ENCODE measurements at places on chromosomes 13 and 19.

DNA sequence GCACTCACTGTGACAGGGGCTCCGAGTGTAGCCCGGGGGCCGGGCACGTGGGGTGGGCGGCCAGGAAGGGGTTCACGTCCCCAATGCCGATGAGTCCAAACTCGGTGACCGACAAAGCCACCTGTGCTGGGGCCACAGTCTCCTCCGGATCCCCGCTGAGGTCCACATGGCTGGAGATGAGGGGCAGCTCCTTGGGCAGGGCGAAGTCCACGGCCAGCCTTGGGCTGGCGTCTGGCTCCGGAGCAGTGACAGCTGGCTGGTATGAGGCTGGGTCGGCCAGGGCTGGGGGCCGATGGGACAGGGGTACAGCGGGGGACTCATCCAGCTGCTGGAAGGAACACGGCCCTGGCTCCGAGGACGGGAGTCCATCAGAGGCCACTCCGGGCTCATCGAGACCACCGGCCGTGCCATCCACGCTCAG, 15.9 kb upstream of the PLPP2 start:
- H3K27ac ChIP-seq: no peak overlapping the region
- no peaks in the 10 kb centered on the region for H3K27me3 ChIP-seq
- no peak for DNase-seq
- H3K4me3 ChIP-seq: no peak overlapping the region
- no peaks in the 10 kb centered on the region for H3K4me1 ChIP-seq
- H3K36me3 ChIP-seq: peaks cover 15% of the 10 kb centered on the region

- peak; percentile 82 for DNase-seq
- peak overlapping the region; percentile 99 for H3K4me3 ChIP-seq
- peak overlapping the region; percentile 99 for H3K27ac ChIP-seq
- peaks cover 42% of the 10 kb centered on the region for H3K36me3 ChIP-seq
Observed at GRCh38 chr19:12293777-12294248, 870 bp downstream of the ZNF44 start.

DNA sequence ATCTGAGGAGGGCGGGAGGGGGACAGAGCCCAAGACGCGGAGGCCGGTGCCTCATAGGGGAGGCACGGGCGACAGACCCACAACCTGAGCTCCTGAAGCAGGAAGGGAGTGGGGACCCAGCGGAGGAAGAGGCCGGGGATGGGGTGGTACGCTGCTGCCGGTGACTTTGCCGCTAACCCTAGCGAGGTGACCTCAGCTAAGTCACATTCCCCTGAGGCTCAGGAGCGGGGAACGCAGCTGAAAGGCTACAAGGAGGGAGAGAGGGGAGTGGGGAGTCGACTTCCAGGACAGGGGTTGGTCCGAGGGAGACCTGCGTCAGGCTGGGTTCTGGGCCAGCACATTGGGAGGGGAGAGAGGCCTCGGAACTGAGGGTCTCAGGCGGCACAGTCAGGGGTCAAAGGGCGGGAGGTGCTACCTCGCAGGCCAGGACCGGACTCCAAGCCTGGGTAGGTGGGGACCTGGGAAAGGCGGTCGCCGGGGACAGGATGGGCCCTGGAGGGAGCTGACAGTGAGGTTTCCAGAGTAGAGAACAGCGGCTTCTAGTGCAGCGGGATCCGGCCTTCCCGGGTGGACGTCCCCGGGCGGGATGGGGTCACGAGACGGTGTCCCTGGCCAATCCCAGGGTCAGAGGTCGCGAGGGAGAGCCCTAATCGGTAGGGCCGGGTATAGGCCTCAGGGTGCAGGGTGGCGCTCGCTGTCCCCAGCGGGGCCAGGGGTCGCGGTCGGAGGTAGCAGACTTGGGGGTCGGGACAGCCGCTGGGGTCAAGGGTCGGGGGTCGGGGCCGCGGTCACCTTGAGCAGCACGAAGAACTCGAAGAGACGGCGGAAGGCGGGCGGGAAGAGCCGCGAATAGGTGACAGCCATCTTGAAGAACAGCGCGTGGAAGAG, 699 bp downstream of the TMEM259 start:
- H3K4me1 ChIP-seq: peaks cover 42% of the 10 kb centered on the region
- H3K27me3 ChIP-seq: no peaks in the 10 kb centered on the region
- peak overlapping the region; percentile 90 for H3K4me3 ChIP-seq
- peak; percentile 59 for DNase-seq

GRCh38 chr19:46407856-46408663, 5.3 kb downstream of the CCDC8 start:
- H3K27ac ChIP-seq: no peak overlapping the region
- H3K4me1 ChIP-seq: peaks cover 13% of the 10 kb centered on the region
- H3K36me3 ChIP-seq: no peaks in the 10 kb centered on the region
- no peak for DNase-seq

- no peak for DNase-seq
- no peaks in the 10 kb centered on the region for H3K36me3 ChIP-seq
- no peaks in the 10 kb centered on the region for H3K27me3 ChIP-seq
Observed at GRCh38 chr13:109009756-109010155, 380.3 kb downstream of the MYO16 start.
